ENCODE measurements at places on chromosomes 11 and 22.

- DNase-seq = peak; percentile 56
Measured at GRCh38 chr22:31272522-31273446, 19.5 kb downstream of the PIK3IP1 start.

DNA sequence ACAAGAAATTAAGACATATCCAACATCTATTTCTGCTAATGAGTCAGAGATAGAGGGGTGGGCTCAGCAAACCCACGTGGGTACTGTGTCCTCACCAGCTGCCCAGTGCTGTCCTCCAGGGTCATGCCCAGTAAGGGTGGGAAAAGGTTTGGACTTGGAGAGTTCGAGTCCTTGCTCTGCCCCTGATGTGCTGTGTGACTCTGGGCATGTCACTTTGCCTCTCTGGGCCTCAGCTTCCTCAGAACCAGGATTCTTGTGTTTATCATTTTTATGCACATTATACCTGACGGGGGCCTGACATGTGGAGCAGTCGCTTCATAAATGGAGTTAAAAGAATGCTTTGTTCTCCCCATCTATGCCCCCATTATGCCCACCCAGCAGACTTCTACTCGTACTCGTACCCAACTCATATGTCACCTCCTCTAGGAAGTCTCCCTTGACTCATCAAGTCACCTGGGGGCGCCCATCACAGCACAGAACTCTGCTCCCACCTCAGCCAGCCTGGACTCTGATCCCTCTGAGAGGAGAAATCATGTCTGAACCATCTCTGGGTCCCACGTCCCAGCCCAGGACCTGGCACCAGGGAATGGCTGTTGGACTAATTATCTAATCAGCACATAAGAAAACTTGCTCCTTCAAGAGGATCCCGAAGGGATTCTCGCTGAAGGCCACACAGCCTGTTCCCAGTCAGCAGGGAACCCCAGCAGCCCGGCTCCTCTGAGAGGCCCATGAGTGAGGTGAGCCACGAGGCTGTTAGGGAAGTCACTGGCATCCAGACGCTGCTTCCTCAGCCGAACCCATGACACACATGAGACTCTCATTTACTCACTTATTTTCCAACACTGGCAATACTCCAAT, 38.7 kb upstream of the TSKU start:
- DNase-seq = peak; percentile 16

DNA sequence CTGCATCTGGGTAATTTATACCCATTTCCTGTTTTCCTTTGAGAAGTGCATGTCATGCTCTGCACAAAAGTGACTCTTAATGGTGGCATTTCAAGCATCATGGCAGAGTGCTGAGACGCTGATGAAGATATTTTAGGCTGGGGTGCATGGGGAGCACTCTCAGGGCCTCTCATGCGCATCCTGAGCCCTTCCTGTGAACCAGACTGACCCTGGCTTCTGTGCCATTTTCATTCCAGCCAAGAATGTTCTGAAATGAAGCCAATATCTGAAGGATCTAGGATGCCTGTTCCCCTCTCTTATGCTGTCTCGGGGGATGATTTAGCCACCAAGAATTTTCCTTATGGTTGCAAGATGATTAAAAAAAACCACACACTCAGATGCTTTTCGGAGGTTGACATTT, 61.5 kb downstream of the MIAT start:
- peak; percentile 94 for DNase-seq

- DNase-seq = peak; percentile 99
Measured at GRCh38 chr11:122197066-122197987, 81.3 kb upstream of the BLID start.

Measured in iris pigment epithelial cell (primary cell).